ENCODE measurements at places on chromosomes 1 and 21.

DNA sequence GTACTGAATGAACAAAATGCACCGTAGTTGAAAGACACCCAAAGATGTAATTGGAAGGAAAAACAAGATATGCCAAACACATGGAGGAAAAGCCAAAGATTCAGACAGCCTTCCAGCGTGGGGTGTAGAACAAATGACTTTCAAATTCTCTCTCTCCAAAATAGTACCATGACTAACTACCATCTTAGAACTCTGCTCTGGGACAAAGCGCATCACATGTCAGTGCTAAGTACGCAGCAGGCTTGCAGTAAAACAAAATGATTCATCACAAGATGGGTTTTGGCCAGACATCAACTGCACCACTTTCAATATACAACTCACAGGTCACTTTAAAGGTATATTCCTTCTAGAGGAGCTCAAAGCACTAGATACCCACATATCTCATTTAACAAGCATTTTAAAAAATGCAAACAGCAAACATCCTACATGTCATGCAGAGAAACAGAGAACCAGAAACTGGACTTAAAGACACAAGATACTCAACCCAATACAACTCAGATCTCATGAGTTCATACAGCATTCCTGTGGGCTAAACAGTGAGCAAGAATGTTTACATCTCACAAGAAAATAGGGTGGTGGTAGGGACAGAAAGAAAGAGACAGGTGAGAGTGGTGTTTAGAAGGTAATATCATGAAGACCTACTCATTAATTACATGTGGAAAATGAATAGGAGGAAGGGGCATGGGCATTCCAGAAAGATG is 75.7 kb downstream of the BCAR3 start:
- no peak for DNase-seq

GRCh38 chr1:60196026-60196425 is 122.5 kb upstream of the C1orf87 start:
- no peak for DNase-seq

DNA sequence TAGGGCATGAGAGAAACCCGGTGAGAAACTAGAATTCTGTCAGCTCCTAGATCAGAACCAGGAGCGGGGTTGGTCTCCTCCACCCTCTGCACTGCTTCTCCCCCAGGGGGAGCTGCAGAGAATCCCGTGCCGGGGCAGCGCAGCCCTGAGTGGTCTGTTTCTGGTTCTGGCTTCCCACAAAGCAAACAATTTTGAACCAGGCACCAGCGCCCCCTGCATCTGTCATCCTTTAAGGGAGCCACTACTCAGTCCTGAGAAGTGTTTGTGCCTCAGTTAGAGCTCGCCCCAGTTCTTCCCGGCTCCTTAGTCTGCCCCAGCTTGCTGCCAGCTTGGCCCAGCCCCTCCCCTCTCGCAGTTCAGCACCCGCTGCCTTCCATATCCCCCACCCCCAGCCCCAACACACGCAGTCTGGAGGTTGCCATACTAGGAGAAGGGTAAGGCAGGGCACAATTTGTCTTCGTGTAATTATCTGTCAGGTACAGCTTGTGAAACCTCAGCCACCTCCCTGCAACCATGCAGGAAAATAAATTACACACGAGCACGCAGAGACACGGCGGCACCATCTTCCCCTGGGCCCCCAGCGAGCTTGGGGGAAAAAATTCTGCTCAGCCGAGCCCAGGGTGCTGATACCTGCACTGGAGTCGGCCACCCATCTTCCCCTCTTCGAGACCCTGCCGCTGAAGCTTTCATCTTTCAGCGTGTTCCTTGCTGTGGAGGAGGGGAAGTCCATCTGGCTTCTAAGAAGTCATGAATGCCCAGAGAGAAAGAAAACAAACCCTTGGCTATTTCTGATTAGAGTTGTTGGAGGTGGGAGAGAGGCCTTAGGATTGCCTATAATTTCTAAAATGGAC is 62.6 kb upstream of the CD1D start:
- no peak for DNase-seq

- no peak for DNase-seq
Measured at GRCh38 chr1:91653183-91653582, 152.5 kb downstream of the CDC7 start.
